Caki2 (cell line): ENCODE measurements at places on chromosomes 4 and X. TPM values are rescaled to one million over a fixed set of nuclear protein-coding genes. Genes with fewer than 3 reads are reported as not detected.

DNA sequence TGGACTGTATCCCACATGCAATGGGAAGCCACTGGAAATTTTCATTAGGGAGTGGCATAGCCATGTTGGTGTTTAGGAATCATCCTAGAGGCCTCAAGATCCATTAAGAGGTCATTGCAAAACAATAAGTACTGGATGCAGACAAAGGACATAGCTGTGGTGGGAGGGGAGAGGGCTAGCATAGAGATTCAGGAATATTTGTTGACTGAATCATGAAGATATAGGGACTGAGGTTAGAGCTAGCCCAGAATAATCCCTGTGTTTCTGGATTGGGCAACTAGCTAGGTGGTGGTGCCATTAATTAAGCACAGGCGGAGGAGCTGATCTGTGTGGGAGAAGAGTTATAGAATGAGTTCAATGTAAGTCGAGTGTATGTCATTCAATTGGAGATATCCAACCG, 135.0 kb downstream of the RAB28 start:
- no peak for DNase-seq

DNA sequence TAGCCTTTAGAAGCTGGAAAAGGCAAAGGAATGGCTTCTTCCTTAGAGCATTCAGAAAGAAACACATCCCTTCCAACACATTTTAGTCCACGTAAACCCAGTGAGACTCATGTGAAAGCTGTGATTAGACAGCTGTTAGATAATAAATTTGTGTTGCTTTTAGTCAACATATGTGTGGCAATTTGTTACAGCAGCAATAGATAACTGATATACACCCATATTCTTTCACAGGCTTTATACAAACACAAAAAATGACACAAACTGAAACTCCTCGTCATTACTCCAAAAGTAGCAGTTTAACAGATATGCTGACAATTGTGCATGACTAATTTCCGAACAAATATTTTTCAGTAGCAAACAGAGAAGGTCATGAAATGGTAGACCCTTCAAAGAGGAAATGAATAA, 65.3 kb downstream of the ANTXR2 start:
- no peak for DNase-seq

GRCh38 chr4:64385220-64385619, 24.0 kb downstream of the TECRL start:
- no peak for DNase-seq

- no peak for DNase-seq
Measured at GRCh38 chr4:149465955-149466354, 349.7 kb downstream of the IQCM start.

GRCh38 chr4:79266136-79266535, 59.7 kb downstream of the NAA11 start:
- DNase-seq: no peak

DNA sequence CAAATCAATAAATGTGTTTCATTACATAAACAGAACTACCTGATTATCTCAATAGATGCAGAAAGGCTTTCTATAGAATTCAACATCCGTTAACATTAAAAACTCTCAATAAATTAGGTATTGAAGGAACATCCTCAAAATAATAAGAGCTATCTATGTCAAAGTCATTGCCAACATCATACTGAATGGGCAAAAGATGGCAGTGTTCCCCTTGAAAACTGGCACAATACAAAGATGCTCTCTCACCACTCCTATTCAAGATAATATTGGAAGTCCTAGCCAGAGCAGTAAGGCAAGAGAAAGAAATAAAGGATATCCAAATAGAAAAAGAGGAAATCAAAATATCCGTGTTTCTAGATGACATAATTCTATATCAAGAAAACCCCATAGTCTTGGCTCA, 466.4 kb downstream of the MAGEE1 start:
- no peak for DNase-seq

DNA sequence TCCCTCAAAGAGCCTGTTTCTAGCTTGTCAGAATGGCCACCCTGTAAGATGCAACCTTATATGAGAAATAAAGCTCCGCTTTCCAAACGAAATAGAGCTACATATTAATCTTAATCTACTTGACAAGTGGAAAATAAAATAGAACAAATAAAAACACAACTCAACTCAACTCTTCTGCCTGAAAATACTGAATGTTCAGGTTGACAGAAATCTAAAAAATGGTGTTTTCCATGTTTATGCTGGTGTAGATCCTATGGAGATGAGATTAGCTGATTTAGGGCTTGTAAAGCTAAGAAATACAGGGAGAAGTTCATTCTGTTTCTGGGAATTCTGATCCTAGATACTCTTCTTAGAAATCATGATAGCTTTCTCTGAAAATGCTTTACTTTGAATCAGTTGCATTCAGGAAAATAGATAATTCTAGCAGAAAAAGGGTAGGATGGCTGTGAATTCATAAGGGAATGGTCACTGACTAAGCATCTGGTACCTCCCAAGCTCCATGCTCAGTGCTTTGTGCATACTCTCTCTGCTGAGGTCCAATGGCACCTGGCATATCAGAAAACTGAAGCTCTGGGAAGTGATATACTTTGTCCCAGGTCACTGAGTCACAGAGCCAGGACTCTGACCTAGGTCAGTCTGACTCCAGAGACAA, 89.2 kb upstream of the EXOC1L start:
- no peak for DNase-seq

Gene TMEM144
- total RNA-seq: 17.0 and 25.4 TPM in 2 replicates

DNA sequence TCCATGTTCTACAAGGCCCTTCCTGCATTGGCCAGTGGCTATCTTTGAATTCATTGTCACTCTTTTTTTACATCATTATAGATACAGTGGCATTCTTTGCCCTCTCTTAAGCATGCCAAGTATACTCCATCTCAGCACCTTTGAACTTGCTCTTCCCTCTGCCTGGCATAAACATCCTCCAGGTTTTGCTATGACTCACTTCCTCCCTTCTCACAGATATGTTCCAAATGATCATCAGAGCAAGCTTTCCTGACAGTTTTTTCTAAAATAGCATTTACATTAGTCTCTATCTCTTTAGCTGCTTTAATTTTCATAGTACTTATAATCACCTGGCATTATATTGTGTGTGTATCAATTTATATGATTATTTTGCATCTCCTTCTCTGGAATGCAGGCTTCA, 553.3 kb upstream of the MAGEB2 start:
- DNase-seq: peak; percentile 78

- no peak for DNase-seq
Measured at GRCh38 chr4:172819353-172819752, 349.3 kb upstream of the GALNT7 start.

DNA sequence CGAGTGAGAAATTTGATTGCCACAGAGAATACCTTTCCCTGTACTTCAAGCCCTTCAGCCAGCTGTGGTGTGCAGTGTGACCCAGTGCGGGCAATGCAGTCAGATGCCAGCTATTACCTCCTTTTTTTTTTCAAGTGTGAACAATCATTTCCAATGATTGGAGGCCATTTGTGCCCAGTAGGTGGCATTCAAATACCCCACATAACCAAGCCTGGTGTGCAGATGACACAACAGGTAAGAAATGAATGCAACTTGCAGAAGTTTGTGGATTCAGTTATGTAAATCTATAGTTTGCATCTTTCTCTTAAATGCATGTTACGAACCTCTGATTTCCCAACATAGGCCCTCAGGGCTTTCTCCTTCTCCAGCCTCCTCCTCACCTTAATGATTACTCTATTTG, 98.0 kb downstream of the CLCN4 start:
- DNase-seq: peak; percentile 31

Gene DCAF4L1
- 0.06 TPM in 1 of 2 replicates, not detected in the other for total RNA-seq

- DNase-seq: no peak
Measured at GRCh38 chrX:2262668-2263055, 238.1 kb downstream of the DHRSX start.

GRCh38 chrX:115912372-115912897, 258.1 kb upstream of the AGTR2 start:
- no peak for DNase-seq

Gene NAA11
- total RNA-seq: not detected in 2 replicates

GRCh38 chrX:31233941-31234496, 162.2 kb upstream of the FTHL17 start:
- DNase-seq: no peak

Gene GCNA
- total RNA-seq: 2.3 TPM in 1 of 2 replicates, not detected in the other

DNA sequence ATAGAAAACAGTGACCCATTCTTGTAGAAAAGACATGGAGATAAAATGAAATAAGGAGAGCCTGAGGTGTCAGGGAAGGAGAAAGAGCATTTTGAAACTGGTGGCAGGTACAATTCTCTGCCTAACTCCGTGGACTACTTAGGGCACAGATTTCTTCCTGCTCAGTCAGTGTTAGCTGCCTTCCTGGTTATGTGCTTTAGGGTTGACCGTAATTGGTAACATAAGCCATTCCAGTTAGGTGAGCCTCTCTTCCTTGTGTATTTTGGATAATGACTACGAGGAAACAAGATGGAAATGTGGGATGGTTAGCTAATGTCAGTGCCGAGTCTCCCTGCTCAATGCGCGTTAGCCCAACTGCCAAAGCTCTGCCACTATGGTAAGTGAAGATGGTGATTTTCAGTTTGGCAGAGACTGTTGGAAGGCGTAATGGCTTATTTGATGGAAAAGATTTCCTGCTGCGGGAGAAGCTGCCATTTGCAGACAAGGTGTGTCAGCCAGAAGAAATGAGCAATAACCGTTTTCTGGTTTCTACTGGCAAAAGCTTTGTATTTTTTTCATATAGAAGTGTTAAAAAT, 174.1 kb downstream of the CBR4 start:
- peak; percentile 34 for DNase-seq

DNA sequence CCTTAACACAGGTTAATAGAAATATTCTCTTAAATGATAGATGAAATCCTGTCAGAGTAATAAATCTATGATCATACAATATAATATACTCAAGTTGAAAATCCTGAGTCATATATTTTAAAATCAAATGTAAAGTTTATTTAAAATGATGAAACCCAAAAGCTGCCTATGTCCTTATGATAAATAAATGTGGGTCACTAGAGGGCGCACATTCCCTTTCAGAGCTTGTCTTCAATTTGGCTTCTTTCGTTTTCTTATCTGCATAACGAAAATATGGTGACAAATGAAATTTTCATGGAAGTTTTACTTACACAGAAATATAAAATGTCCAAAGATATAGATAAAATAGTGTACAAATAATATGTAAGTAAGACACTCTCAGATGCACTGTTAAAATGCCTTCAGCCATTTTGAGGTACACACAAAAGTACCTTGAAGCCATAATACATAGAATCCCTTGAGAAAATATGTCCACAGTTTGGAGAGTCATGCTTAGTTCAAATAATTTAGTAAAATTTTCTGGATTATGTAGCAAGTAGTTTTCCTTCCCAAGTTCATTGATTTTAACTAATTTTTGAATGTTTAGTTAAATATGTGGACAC, 680.4 kb downstream of the DMD start:
- DNase-seq: peak; percentile 10
